ENCODE measurements at places on chromosomes 6 and 20.

- no peak for DNase-seq
Measured at GRCh38 chr20:31698803-31699718, 23.6 kb downstream of the BCL2L1 start.

- no peak for DNase-seq
Measured at GRCh38 chr6:73943930-73944652, 248.1 kb downstream of the CD109 start.

DNA sequence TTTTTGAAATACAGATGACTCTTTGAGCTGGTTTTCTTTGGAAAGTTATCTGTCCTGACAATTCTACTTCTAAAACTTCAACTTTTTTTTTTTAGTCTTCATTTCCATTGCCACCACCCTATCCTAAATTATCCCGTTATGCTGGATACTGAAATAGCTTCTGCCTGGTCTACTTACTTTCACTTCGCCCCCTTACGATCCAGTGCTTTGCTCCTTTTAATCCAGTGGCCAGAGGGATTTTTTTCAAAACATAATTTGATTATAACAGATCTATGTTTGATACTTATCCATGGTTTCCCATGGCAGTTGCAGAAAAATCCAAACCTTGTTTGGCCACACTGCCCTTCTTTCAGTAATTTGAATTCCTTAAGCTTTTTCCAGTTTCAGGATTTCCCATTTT is 27.4 kb downstream of the ASXL1 start:
- DNase-seq, result no peak

DNA sequence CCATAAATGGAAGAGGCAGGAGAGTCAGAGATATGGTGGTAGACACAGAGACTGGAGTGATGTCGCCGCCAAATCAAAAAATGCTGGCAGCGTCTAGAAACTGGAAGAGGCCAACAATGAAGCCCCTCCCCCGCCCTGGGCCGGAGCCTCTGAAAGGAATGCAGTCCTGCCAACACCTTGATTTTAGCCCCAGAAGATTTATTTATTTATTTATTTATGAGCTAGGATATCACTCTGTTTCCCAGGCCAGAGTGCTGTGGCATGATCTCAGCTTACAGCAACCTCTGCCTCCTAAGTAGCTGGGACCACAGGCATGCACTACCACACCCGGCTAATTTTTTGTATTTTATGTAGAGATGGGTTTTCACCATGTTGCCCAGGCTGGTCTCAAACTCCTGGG is 82.6 kb upstream of the CCDC167 start:
- DNase-seq, result no peak

DNA sequence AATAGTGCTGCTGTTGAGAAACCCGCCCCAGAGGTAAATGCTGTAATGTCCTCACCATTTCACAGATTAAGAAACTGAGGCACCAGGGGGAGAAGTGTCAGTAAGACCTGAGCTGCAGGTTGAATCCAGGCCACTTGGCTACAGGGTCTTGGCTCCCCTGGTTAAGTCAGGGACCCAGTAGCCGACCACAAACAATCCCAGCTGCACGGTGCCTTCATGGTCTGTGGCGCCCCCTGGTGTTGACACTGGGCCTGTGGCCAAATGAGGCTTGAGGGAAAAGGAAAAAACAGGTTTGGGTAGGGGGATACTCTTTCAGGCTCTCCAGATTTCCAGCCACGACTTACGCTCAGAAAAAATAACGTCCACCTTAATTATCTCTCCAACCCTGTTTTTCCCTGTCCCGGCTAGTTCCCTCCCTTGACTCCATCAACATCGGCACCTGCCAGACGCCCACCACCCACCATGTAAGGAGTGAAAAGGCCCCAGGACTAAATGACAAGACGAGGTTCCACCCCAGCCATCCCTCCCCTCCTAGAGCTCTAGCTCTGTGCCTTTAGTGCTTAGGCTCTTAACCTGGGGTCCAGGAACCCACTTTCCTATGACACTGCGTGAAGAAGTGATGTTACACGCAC is 47.7 kb upstream of the POLR1H start:
- no peak for DNase-seq

- no peak for DNase-seq
Measured at GRCh38 chr6:98931696-98932095, 16.1 kb downstream of the FBXL4 start.

DNA sequence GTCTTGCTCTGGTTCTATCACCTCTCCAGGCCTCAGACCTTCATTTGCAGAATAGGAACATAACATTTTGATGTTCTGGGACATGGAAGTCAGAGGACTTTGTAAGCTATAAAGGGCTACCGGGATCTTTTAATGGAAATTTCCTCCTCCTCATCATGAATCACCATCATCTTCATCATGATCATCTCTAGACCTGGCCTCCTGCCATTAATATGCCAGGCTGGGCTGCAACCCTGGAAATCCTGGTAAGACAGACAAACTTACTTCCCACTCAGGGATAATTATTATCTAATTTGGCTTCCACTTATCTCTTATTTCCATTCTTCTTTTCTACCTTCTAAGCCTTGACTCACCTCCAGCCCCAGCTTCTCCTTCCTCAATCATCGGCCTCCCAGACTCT is 41.0 kb upstream of the MRPS18A start:
- no peak for DNase-seq

GRCh38 chr6:22965889-22966288 is 396.5 kb downstream of the HDGFL1 start:
- DNase-seq, result no peak

- DNase-seq, result no peak
Measured at GRCh38 chr6:37237789-37238188, 19.8 kb upstream of the TBC1D22B start.

- no peak for DNase-seq
Measured at GRCh38 chr6:21591446-21591845, 2.1 kb upstream of the SOX4 start.

DNA sequence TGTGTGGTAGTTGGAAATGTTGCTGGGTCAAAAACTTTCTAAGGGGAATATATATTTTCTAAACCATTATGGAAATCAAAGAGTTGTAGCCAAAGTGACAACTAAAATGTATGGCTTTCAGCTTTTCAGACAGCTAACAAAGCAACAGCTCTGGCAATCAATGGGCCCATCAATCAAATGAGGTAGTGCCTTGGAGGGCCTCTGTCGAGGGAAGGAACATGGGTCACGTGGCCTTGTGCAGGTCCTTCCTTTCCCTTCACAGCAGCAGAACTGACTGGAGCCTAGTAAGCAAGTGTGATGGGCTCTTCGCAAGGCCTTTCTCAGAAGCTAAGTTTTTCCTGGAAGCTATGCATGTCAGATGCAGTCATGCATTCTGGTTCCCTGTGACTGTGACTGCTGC is 17.9 kb downstream of the FAXC start:
- no peak for DNase-seq

GRCh38 chr20:62032609-62033368 is 32.9 kb downstream of the TAF4 start:
- DNase-seq, result no peak

DNA sequence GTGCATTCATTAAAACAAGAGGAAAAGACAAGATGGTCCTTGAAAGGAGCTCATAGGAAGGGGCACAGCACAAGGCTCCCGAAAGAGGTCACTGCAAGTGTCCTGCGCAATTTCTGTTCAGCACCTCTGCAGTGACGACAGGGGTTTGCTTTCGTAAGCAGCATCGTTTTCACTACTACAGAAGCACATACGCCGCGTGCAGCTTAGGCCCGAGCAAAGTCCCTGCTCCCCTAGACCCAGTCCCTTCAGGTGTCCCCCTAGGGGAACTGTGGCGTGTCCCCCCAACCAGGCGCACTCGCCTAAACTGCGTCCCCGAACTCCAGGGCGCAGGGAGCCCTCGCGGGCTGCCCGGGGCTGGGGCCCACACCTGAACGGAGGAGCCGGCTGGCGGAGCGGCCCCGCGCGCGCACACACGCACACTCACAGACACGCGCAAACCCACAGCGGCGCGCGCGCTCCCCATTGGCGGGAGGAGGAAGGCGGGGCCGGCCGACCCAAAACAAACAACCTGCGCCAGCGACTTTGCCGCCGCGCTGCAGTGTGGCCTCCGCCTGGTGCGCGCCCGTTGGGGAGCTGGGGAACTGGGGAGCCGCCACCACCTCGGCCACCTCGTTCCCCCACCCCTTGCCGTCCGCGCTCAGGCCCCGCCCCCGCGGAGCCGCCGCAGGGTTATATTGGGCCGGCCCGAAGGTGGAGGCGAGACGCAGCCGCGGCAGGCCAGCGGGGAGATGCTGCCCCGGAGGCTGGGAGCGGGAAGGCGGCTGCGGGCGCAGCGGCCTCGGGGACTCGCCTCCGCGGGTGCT is at the start of gene FOXQ1:
Gene FOXQ1, plus strand, starts transcription at position 699 of the 803 bp plus-strand sequence. CDS start 607 bp downstream, outside the sequence.
- DNase-seq, result no peak

DNA sequence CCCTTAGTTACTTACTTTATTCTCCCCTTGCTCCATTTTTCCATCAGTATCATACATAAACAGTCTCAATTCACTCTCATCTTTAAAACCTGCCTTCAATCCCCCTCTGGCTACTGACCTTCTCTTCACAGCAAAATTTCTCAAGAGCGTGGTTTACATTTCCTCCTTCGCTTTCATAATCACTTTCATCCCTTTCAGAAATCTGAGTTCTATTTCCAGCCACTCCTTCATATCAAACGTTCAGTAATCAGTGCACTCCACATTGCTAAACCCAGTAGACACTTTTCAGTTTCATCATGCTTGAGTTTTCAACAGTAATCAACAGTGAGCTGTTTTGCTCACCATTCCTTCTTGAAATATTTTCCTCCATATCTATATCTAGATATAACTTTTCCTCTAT is 176.7 kb upstream of the HSF2 start:
- DNase-seq, result no peak

GRCh38 chr6:66896415-66896814 is 1189.4 kb upstream of the EYS start:
- no peak for DNase-seq

DNA sequence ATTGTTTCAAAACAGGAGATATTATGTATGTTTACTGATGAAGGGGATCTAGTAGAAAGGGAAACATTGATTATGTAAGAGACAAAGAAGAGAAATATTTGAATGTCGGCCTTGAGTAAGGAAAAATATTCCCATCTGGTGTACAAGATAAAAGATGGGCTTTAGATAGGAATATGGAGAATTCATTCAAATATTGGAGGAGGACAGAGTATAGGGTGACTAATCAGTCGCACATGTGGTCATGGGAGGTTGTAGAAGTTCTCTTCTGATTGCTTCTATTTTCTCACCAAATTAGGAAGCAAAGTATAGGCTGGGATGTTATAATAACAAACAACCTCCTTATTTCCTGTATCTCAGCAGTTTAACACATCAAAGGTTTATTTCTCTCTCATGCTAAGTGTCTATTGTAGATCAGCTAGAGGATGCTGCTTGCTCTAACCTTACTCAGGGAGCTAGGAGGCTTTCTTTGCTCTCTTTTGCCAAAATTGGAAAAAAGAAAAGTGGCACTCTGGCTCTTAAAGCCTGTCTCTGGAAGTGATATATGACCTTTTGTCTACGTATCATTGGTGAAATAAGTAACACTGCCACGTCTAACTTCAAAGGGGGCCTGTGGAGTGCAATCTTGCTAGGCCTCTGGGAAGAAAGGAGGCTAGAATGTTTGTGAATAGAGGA is 1.2 kb upstream of the HDDC2 start:
- no peak for DNase-seq

- DNase-seq, result no peak
Measured at GRCh38 chr20:21632735-21633053, 72.8 kb upstream of the PAX1 start.

- no peak for DNase-seq
Measured at GRCh38 chr6:89775150-89775549, 44.4 kb downstream of the MDN1 start.

DNA sequence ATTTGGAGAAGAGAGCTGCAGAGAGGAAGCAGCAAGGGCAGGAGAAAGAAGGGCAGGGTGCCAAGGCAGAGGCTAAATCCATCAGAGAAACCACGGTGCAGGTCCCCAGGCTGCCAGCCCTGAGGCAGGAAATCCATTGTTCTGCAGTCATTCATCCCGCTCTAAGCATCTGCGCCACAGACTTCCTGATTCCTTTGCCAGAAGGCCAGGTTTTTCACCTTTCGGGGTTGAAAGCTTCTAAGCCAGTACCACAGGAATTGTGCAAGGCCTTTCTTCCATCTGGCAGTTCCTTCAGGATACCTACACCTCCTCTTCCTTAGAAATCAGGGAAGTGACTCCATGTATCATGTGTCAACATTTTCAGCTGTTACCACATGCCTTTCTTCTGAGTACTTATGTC is 45.6 kb downstream of the ADGRF5 start:
- DNase-seq, result no peak

DNA sequence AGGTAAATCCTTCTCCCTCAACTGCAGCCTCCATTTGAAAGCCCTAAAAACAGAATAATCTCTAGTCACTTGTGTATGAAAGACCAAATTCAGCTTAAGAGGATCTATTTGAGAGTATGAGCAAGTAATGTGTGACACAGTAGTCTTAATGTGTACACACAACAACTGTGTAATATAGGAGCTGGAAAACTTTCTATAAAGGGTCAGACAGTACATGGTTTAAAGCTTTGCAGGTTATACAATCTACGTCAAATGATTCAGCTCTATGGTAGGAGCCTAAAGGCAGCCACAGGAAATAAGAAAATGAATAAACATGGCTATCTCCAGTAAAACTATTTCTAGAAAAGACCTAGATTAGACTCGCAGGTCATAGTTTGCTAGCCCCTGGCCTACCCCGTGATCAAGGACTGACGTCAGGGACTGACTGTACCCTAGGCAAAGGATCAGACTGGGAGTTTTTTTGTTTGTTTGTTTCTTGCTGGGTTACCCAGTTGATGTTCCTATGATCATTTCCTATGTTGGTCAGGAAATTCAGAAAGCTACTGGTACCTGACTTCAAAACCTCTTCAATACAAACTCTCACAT is 39.7 kb downstream of the BTBD9 start:
- DNase-seq, result no peak

- DNase-seq, result no peak
Measured at GRCh38 chr6:52515219-52515960, 61.5 kb downstream of the TRAM2 start.

DNA sequence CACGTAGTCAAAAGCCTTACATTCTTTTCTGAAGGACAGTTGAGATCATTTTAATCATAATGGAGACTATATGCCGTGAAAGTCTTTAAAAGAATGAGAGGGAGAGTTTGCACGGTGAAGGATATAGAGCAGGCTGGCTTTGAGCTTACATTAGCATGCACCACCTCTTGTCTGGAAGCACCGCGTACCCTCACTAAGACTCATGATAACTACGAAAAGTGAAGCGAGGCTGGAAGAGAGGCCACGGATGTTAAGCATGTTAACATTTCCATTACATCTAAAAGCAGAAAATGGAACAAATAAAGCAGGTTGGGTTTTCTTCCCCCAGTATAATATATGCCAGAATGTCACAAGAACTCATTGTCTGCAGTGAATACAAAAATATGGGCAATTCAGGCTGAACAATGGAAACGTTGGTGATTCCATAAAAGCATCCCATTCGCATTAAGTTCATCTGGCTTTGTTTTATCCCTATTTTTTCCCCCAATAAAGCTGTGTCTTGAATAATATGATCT is 40.6 kb upstream of the NKX2-2 start:
- DNase-seq, result no peak

- no peak for DNase-seq
Measured at GRCh38 chr20:20188647-20189046, 136.3 kb downstream of the CFAP61 start.

- DNase-seq, result no peak
Measured at GRCh38 chr6:3260772-3261517, 2.2 kb downstream of the PSMG4 start.

- DNase-seq, result no peak
Measured at GRCh38 chr20:4613184-4613583, 108.5 kb upstream of the PRND start.

- DNase-seq, result no peak
Measured at GRCh38 chr20:54152227-54153040, 21.4 kb downstream of the CYP24A1 start.

GRCh38 chr20:38873050-38873581 is 53.1 kb upstream of the FAM83D start:
- DNase-seq, result no peak
